ENCODE measurements at places on chromosomes 6 and 20. TPM values are rescaled to one million over a fixed set of nuclear protein-coding genes. Genes with fewer than 3 reads are reported as not detected.

Gene C6orf163
- polyA plus RNA-seq = 1.8 TPM

Gene ZNF334
- polyA plus RNA-seq = 43.2 TPM

Gene CST2
- polyA plus RNA-seq = not detected

Gene SNAI1
- not detected for polyA plus RNA-seq

Gene TMEM170B
- polyA plus RNA-seq = 25.6 TPM

Gene ATP6V1G2
- 56.7 TPM for polyA plus RNA-seq

Gene SLC17A2
- polyA plus RNA-seq = not detected

Gene TCP11
- not detected for polyA plus RNA-seq

Gene MANEA
- polyA plus RNA-seq = 7.9 TPM

All from neural cell (in vitro differentiated cells).